ENCODE measurements at places on chromosomes 4 and X.

DNA sequence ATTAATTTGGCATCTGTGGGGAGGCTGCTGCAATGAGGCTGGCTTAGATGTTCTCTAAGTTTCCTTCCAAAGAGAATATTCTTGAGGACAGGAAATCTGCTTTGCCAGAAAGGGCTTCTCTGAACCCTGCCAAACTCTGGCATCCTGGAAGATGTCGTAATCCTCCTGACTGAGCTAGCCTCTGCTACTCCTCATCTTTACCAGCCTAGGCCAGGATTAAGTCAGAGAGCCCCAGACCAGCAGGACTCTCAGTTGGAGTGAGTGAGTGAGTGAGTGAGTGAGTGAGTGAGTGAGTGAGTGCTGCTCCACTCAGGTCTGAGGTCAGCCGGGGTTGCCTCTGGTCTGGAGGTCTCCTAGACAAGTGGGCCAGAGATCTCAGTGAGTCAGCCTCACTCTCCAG is 104.9 kb upstream of the SOD3 start:
- no peak for DNase-seq

DNA sequence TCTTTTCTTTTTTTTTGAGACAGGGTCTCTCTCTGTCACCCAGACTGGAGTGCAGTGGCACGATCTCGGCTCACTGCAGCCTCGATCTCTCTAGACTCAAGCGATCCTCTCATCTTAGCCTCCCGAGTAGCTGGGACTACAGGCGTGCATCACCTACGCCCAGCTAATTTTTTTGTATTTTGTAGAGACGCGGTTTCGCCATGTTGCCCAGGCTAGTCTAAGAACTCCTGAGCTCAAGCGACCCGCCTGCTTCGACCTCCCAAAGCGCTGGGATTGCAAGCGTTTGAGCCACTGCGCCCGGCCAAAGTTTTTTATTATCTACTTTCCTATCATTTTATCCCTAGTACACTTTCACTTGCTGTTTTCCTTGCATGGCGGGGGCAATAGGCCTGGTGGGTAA is 1.4 kb downstream of the UBA6 start:
- no peak for DNase-seq

GRCh38 chrX:56600987-56601386 is 37.6 kb downstream of the UBQLN2 start:
- DNase-seq, result no peak

DNA sequence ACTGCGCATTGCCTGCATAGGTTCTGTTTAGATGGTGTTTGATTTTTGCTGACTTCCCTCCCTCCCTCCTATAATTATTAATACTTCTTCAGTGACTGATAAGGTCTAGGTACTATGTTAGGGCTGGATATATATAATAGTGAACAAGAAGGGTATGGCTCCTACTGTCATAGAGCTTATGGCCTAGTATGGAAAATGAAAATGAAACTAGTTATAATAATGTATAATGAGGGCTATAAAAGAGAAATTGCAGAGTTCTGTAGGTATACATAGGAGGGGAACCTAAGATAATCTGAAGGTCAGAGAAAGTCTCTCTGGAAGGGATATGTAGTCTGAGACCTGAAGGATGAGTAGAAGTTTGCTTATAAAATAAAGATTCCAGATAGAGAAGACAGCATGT is 102.1 kb downstream of the DCK start:
- no peak for DNase-seq

GRCh38 chr4:96526625-96527024 is 686.7 kb downstream of the PDHA2 start:
- DNase-seq, result no peak

- peak; percentile 99 for DNase-seq
Observed at GRCh38 chr4:54228961-54229501, at the start of gene PDGFRA. TSS of gene PDGFRA (plus strand) at chr4:54229293. CDS start at chr4:54258769, 29,476 bp downstream.

GRCh38 chrX:57918750-57919436 is 8.6 kb upstream of the ZXDA start:
- DNase-seq, result no peak

DNA sequence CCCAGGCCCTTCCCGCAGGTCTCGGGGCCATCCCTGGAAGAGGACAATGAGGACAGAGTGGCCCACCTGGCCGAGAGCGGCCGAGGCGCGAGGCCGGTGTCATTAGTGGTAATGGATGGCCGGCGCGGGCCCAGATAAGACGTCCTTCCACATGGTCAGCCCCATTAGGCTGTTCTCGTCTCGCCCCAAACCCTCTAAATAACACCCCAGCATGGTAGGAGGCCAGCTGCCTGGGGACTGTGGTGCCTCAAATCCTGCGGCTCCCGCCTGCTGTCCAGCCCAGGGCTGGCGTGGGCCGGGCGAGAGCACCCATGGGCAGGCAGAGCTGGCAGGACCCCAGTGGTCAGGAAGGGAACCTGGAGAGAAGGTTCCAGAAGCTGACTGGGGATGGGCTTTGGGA is 121.7 kb downstream of the FAM53A start:
- no peak for DNase-seq

DNA sequence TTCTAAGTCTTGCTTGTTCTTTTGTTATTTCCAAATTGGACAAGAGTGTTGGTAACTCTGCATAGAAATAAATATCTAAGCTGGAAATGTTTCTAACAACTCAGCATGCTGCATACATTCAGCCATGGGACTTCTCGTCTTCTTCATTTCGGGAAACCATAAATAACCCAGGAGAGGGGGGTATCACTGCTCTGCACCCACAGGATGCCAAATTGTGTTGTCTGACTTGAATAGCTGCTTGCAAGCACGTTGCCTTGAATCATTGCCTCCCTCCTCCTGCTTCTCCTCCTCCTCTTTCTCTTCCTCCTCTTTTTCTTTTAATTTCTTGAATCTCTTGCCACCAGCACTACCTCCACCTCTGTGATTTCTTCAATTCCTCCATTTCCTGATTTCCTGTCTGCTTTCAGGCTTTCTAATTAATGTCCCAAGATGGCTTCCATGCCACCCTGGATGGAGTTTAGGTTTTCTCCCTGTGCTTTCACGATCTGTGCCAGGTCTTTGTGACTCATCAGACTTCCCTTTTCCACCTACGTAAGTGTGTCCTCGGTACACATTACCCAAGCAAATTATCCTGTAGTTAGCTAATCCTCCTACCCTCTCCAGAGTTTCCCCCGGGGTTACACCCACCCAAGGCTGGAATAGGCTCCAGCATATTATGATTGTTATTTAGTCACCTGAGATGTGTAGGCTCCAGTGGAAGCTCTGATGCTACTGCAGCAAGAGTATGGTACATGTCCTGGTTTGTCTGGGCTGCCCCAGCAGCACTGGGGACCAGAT is 122.6 kb upstream of the VCX3B start:
- DNase-seq, result no peak

DNA sequence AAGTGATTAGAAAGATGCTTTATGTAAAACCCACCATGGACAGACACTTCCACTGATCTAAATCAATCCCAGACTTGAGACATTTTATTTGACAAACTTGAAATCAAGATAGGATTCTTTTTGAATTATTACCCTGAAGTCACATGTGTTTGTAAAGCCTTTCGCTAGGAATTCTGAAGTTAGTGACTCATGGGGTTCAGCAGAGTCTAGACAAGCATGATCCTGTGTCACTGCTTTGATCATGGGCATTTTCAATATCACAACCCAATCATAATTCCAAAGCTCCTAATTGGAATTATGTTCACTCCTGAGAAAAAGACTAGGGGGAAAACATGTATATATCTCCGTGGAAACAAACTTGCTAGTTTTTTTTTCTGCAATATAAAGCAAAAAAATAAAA is 67.5 kb upstream of the BMP3 start:
- no peak for DNase-seq

DNA sequence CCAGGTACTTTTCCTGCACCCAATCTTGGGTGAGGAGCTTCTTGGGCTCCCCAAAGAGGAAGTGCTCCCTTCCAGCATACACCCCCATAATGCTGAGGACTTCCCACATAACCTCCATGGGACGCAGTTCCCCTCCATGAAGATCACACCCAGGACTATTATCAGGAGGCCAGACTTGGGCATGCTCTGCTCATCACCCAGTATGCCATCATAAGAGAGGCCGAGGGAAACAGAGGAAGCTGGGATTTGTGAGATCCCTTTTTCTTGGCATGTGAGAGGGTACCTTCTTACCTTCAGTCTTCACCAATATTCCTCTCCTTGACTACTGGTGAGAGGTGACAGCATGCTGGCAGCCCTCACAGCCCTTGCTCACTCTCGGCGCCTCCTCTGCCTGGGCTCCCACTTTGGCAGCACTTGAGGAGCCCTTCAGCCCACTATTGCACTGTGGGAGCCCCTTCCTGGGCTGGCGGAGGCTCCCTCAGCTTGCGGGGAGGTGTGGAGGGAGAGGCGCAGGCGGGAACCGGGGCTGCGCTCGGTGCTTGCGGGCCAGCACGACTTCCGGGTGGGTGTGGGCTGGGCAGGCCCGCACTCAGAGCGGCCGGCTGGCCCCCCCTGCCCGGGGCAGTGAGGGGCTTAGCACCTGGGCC is 15.7 kb upstream of the HSFX1 start:
- DNase-seq, result no peak

- no peak for DNase-seq
Observed at GRCh38 chr4:158046345-158046744, 126.5 kb downstream of the GASK1B start.

DNA sequence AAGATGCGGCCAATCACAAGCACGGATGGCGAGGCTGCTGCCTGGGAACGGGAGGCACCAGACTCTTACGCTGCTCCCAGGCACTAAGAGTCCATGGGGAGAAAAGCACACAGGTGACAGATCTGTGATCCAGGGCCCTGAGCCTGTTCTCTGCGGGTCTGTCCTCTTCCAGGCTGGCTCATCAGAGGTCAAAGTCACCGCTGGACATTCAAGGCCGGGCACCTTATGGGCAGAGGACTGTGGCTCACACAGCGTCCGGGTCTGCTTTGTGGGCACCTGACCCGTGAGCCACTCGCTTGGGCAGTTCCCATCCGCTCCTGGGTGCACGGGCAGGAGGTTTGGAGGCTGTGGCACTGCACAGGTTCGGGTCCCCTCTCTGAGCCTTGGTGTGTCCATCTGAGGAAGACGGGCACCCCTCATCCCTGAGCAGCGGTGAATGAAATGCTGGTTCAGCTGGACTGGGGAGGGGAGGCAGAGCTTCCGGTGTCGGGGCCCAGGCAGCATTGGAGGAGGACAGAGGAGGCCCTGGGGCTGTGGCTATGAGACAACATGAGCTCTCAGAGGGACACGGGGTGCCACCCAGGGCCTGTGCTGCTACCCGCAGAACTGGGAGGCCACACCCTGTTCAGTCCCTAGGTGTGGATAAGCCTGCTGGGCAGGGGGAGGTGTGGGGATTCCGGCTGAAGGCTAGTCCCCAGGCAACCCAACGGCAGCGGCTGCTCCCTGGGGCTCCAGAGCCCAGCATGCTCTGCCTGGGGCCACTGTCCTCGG is 61.2 kb upstream of the AFAP1 start:
- no peak for DNase-seq

GRCh38 chrX:13162772-13163410 is 118.5 kb upstream of the FAM9C start:
- no peak for DNase-seq

Data from fibroblast of skin of left biceps (primary cell).